AG08395 (cell line): ENCODE measurements at places on chromosomes 1 and 21.

GRCh38 chr21:33698087-33698860 lies 56.0 kb downstream of the ITSN1 start:
- DNase-seq: no peak

GRCh38 chr1:242467556-242468145 lies 56.8 kb downstream of the PLD5 start:
- DNase-seq: peak; percentile 62

GRCh38 chr1:20430355-20431175 lies 55.4 kb downstream of the CAMK2N1 start:
- DNase-seq: peak; percentile 52

DNA sequence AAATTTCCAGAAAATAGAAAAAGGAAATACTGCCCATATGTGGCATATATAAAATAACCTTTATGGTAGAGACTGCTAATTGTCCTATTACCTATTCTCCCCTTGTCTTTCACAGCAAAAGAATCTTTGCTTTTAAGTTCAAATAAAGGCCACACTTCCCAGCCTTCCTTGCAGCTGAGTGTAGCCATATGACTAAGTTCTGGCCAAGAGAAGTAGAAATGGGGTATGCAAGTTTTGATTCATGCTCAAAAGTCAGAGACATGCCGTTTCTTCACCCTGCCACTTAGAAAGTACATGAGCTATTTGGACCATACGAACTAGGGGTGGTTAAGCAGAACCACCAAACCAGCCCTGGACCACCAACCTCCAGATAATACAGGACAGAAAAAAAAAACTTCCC lies 18.3 kb upstream of the S100A2 start:
- DNase-seq: no peak

DNA sequence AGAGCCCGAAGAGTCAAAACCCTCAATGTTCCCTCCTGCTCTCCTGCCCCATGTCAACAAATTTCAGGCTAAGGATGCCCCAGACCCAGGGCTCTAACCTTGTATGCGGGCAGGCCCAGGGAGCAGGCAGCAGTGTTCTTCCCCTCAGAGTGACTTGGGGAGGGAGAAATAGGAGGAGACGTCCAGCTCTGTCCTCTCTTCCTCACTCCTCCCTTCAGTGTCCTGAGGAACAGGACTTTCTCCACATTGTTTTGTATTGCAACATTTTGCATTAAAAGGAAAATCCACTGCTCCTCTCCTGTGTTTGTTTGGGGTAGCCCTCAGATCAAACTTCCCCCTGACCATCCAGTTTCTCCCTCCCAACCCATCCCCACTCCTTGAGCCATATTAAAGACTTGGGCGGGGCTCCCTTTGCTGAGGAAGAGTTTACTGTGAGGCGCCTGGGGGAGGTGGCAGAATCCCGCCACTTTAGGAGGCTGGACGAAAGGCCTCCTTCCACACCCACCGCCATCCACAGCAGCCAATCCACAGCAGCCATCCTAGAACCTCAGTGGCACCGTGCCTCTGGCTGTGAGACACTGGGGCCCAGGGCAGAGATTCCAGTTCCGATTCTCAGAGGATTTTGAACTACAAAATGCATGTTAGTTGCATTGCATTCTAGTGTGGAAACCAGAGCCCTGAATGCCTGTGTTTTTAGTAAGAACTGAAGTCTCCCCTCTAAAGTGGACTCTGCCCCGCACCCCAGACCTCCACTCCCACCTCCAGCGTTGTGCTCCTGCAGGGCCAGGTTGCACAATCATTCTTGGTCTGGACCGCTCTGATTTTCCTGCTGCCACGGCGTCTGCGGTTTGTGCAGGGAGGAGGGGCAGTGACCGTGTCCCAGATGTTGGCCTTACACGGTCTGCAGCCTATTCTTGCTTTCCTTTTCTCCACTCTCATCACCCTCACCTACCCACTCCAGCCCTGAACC lies 3.0 kb downstream of the OLFML3 start:
- peak; percentile 83 for DNase-seq

DNA sequence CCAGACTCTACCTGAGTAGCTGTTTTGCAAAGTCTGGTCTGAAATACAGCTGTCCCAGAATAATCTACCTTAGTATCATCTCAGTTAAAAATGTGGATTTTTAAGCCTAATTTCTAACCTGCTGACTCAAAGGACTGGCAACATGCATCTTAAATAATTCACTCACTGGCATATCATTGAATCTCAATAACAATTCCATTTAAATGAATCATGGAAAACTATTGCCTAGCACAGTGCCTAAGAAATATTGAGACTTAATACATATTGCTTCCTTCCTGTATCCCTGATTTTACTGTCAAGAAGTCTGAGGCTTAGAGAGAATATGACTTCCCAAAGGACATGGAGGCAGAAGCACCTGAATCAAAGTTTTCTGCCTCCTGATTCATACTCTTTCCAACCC lies 3.1 kb downstream of the CCDC190 start:
- peak; percentile 20 for DNase-seq

DNA sequence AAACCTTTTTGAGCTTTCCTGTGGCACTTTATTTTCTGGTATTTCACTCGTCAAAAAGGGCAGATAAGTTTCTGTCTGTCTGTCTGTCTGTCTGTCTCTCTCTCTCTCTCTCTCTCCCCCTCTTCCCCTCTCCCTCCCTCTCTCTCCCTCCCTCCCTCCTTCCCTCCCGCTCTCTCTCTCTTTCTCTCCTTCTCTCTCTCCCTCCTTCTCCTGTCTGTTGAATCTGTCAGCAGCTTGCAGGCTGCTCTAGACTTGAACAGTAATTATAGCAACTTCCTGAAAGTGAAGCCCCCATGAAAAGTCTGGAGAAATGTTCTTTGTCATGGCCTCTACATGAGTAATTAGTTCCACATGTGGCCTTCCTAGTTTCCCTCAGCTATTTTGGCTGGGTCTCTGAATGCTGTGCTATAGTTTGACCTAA lies 275.2 kb upstream of the C1orf105 start:
- peak; percentile 24 for DNase-seq

GRCh38 chr1:102751111-102751510 lies 357.2 kb downstream of the COL11A1 start:
- no peak for DNase-seq

GRCh38 chr1:46592823-46593222 lies 11.2 kb downstream of the MKNK1 start:
- no peak for DNase-seq

DNA sequence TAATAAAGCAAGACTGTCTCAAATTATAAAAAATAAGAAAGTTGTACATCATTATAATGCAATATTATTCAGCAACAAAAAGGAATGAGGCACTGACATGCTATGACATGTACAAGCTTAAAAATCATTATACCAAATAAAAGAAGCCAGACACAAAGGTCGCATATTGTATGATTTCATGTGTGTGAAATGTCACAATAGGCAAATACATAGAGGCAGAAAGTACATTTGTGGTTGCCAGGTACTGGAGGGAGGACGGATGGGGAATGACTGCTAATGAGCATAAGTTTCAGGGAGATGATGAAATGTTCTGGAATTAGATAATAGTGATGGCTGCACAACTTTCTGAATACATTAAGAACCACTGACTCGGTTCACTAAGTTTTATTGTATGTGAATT lies 73.6 kb upstream of the NBPF3 start:
- DNase-seq: no peak

DNA sequence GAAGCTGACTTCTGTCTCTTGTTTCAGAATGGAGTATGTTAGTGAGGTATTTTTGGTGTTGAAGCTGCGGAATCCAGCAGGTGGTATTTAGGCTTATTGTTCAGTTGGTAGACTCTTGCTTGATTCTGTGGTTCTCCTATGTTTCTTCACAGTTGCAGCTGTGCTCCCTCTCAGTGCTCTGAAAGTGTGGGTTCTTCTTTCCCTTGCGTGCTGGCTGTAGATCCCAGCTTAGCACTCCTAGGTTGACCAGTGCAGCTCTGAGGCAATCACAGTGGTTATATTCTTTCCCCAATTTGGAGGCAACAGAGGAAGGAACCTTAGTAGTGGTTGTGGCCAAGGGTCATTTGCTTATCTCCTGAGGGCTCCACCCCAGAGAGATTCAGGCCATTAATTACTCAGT lies 269.2 kb upstream of the NRIP1 start:
- DNase-seq: no peak

- no peak for DNase-seq
Measured at GRCh38 chr1:196559314-196559713, 48.9 kb downstream of the KCNT2 start.

DNA sequence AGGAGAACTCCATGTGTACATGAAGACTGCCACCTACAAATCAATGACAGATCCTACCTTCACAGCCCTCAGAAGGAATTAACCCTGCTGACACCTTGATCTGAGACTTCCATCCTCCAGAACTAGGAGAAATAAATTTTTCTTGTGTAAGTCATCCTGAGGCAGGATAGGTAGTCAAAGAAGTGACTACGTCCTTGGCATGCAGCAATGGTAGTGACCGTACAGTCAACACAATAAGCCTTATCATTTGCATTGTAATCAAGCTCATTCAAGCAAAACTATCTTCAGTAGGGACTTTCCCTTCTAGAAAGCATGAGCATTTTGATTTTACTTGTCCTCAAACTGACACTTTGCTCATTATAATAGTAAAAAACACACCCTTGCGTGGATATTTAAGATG lies 64.0 kb upstream of the KCNK1 start:
- DNase-seq: no peak

GRCh38 chr1:219582865-219583264 lies 30.0 kb downstream of the ZC3H11B start:
- DNase-seq: no peak

- no peak for DNase-seq
Measured at GRCh38 chr21:41008974-41009373, 159.0 kb upstream of the BACE2 start.

DNA sequence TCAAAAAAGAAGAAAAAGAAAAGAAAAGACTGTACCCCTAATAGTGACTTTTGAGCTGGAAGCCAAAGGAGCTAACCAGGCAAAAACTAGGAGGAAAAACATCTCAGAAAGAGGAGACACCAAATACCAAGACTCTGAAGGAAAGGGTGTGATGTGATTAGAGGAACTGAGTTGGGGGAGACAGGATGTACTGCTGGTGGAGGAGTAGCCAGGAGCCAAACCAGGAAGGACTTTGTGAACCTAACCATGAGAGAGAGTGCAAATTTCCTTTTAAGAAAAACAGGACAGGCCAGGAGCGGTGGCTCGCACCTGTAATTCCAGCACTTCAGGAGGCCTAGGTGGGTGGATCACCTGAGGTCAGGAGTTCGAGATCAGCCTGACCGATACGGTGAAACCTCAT lies 4.1 kb upstream of the RBP7 start:
- no peak for DNase-seq

DNA sequence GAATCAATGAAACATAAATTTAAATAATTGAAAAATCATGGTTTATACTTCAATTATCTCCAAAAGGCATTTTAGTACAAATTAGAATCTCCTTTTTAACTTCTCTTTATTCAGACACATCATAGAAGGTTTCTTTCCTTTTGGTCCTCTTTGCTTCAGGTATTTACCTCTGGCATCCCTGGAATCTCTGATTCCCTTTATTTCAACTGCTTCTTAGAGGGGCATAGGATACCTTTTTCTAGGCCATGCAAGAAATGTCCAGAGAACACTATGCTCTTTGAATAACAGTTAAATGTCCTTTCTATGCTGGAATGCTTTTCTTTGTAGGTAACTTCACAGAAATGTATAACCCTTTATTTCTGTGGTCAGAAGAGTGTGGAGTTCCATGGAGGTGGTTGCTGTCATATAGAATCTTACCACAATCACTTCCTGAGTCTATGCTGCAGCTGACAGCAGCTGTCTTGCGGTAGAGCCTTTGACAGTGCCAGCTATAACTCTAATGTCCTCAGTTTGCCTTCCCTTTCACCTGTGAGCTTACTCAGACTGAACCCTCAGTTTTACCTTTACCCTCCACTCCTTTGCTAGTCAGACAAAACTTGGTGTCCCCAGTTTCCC lies 8.6 kb downstream of the LAMC2 start:
- no peak for DNase-seq

DNA sequence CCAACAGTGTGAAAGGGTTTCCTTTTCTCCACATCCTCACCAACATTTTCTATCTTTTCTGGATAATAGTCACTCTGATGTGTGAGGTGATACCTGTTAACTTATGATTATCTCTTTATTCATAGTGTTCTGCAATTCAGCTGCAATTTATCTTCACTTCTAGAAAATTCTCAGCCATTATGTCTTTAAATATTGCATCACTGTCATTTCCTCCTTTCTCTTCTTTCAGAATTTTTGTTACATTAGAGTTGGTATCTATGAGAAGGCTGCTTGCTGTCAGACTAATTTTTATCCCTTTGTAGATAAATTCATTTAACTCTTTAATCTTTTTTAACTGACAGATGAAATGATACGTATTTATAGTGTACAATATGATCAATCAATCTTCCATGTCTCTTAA lies 30.5 kb upstream of the ATF3 start:
- DNase-seq: no peak

- no peak for DNase-seq
Measured at GRCh38 chr1:170166518-170167180, 20.9 kb downstream of the NTMT2 start.
